Mesenteric fat pad (tissue), 1 donor: ENCODE measurements at places on chromosomes 7 and 10.

- no peak for DNase-seq
Observed at GRCh38 chr7:42014625-42015618, 222.1 kb downstream of the GLI3 start.

GRCh38 chr10:35329520-35329919, 6.8 kb upstream of the CCNY start:
- no peak for DNase-seq

GRCh38 chr10:127081851-127082345, 114.5 kb downstream of the INSYN2A start:
- DNase-seq = no peak

GRCh38 chr7:1447551-1448244, 11.6 kb downstream of the MICALL2 start:
- no peak for DNase-seq

GRCh38 chr10:67100951-67101350, 175.1 kb downstream of the LRRTM3 start:
- no peak for DNase-seq

GRCh38 chr7:93378131-93378760, 146.1 kb downstream of the VPS50 start:
- no peak for DNase-seq
